GM20000 (cell line): ENCODE measurements at places on chromosomes 6 and 20.

DNA sequence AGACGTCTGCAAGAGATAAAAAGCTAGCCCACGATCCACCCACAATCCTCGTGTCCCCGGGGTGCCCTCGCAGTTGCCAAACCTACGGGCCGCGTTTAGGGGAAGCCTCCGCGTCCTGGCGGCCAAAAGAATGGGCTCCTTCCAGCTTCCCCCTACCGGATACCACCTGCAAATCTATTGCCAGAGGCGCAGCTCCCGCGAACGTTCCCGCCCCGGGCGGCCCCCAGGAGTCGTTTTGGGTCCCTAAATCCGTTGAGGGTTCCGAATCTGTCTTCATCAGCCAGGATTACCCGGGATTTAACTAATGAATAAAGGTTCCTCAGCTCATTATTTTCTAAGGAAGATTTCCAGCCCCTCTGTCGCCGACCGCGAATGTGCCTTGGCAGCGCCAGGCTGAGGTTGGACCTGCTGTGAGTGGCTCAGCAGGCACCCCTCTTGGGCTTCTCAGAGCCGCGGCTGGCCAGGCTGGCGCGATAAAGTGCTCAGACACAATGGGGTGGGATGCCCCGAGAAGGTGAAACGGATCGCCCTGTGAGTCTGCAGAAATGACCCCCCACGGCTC lies 2.8 kb upstream of the VSX1 start:
- DNase-seq, result no peak

DNA sequence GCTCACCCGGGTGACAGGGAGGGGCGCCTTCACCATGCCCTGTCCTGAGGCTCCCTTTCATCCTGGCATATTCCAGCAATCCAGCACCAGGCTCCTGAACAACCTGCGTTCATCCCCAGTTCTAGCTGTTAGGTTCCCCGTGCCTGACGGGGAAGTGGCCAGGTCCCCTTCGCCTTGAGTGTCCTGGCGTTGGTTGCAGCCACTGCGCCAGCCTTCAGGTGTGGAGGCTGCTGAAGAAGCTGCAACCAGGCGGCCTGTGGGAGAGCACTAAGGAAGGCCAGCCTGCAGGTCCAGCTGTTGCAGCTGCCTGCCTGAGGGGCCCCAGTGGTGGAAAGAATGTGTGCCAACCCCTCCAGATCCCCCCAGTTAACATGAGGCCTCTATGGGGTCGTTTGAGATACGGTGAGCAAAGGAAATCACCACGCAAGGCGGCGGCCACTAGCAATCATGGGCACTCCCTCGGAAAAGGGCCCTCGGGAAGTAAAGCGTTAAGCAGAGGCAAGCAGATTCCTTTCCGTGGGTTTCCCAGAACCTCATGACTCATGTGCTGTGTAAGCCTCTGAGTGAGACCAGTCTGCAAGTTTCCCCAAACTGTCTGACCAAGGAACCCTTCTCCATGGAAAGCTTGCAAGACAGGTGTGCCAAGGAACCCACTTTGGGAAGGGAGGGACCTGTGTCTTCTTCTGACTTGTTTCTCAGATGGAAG lies 320.8 kb downstream of the TAF4 start:
- no peak for DNase-seq

DNA sequence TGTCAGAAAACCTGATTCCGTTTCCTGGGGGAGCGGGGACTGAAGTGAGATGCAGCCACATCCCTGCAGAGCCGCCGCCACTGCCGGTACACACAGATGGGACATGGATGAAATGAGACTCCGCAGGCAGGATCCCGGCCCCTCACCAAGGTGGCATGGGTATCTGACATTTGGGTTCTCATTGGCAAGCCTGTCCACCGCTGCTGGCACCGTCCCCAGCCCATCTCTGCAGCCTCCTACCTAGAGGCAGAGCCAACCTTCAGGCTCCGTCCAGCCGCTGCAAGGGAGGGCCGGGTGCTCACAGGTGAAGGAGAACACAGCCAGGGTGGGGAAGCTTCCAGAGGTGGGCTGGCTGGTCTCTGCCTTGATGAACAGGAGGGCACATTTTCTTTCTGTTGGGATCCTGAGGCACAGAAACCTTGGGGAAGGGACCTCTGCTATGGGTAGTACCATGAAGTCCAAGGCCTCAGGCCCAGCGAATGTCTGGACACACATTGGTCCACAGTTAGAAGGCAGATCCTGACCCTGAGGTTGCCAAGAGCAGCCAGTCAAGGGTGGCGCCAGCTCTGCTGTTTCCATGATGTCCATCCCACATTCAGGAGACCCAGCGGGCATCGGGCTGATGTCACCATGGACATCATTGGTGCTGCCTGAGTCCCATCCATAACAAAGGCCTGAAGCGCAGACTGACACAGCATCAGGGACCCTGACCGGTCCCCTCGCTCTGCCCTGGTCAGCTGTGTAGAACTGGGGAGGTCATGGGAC lies 177.4 kb downstream of the TAF4 start:
- no peak for DNase-seq

DNA sequence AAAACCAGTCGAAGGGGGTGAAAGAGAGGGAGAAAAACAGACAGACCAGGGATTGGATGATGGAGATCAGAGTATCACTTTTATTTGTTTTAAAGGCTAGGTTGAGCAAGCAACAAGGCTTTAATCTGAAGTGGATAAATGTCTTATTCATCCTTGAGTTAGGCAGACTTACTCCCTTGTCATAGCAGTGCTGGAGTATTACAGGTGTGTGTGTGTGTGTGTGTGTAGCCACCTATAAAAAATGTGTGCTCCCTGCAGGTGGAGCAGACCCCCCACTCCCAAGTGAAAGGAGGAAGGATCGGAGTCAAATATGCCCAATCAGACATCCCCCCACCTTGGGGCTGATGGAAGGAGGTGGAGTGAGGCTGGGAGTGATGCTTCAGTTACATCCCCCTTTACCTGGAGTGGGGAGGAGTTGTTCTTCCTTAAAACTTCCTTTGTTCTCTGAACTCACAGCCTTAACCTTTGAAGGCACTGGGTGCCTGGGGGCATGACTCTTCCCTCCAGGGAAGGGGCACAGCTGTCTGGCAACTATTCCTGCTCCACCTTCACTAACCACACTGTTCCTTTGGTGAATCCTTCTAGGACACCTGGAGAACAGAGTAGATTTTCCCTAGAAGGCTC lies 27.3 kb downstream of the PTK7 start:
- DNase-seq, result no peak

DNA sequence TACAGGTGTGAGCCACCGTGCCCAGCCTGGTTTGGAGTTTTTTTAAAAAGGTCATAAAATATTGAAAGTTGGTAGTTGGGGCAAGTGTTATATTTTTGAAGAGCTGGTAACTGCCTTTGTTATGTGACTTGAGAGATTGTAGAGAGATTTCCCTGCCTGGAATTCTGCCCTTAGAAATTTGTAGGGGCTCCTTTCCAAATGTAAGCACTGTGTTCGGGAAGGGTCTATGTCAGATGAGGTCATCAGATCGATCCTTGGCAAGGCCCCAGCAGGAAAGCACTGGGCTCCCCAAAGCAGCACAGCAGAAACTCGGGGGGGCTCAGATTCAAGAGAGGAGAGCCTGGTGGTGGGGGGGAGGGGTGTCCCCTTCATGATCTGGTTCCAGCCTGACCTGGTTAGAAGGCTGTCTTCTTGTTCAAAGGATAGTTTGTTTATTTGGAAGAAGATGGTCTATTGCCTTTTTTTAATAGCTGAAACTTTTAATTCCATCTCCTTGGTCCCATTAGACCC lies 220.2 kb downstream of the UST start:
- no peak for DNase-seq

GRCh38 chr6:80094017-80094416 lies 12.5 kb upstream of the BCKDHB start:
- peak; percentile 33 for DNase-seq

DNA sequence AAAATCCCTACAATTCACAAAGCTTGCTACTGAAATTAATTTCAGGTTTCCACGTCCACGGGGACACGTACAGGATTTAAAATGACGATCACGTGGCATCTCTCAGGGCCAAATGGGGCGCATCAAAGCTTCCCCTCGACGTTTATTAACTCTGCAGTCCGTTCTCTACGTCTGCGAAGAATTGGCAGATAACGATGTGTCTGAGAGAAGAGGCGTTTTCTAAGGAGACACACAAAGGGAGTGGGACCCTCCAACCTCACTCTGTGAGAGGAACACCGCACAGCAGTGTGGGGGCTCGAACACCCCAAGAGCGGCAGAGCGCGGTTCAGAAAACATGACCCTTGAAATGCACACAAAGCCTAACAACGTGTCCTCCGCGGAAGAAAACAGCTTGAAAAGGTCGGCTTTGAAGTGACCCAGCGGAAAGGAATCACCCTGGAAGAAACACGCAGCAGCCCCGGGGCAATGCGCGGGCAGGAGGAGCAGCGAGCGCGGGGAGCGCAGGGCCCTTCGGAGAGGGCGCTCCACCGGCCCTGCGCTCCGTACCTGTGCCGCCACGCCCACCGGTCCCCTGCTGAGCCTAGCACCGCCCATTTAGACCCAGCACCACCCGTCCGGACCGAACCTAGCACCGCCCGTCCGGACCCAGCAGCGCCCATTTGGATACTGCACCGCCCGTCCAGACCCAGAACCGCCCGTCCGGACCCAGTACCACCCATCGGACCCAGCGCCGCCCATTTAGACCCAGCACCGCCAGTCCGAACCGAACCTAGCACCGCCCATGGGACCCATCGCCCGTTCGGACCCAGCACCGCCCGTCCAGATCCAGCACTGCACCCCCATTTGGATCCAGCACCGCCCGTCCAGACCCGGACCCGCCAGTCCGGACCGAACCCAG lies 1.1 kb upstream of the AFDN start:
- peak; percentile 49 for DNase-seq

- no peak for DNase-seq
Measured at GRCh38 chr20:37919389-37920040, 16.6 kb downstream of the VSTM2L start.

DNA sequence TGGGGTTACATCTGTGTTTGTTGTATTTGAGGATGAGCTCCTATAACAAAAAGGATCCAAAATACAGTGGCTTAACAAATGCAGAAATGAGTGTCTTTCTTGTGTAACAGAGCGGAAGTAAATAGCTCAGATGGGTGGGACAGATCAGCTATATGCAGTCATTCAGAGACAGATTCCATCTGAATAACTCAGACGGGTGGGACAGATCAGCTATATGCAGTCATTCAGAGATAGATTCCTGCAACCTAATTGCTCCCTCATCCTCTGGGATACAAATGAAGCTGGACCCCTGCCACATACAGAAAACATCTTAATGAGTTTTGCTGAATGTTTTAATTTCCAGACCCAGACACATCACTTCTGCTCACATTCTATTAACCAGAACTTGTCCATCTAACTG lies 332.3 kb downstream of the BCKDHB start:
- DNase-seq, result no peak

DNA sequence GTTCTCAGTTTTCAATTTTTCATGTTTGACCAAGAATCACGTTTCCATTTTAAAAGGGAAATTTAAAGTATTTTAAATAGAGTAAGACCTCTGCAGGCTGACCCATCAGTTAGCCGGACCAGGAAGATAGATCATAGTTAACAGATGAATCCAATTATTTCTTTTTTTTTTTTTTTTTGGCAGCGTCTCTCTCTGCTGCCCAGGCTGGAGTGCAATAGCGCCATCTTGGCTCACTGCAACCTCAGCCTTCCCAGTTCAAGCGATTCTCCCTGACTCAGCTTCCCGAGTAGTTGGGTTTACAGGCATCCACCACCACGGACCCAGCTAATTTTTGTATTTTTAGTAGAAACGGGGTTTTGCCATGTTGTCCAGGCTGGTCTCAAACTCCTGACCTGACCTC lies 256.7 kb upstream of the CNR1 start:
- no peak for DNase-seq

DNA sequence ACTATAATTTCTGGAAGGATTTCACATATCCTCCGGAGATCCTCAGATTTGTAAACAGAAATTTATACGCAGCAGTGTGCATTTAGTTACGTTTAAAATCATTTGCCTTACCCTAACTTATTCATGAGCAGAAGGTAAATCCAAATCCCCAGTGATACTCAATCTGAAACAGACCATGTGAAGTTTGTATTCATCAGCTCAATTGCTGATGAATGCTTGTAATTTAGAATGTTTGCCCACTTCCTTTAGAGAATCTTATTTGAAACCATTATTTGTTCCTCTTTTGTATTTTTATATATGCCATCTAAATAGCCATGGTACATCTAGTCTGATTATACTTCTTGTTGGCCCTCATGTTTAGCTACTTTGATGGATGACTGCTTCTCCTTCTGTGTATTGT lies 15.4 kb downstream of the TAAR1 start:
- DNase-seq, result no peak

DNA sequence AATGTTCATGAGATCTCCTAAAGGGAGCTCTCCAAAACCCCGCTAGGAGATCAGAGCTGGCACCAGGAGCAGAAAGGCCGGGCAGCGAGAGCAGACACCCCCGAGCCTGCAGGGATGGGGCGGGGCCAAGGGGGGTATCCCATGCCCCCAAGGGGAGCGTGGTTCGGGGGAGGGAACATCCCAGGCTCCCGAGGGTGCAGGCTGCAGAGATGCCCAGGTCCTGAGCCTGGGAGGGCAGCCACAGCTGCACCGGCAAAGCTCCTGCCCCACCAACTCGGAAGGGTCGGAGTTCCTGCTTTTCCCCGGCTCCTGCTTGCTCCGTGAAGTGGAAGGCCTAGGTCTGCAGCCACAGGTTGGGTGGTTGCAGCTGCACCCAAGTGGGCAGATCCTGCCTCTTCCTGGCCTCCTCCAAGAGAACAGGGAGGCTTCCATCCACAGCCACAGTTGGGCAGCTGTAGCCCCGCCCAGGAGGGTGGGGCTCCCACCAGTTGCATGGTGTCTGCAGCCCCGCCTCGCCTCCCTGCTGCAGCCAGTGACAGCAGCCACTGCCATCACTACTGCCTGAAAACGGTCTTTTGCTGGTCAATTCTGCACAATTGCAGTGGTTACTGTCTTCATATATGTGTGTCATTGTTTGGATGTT lies 13.4 kb upstream of the GMNN start:
- DNase-seq, result no peak

DNA sequence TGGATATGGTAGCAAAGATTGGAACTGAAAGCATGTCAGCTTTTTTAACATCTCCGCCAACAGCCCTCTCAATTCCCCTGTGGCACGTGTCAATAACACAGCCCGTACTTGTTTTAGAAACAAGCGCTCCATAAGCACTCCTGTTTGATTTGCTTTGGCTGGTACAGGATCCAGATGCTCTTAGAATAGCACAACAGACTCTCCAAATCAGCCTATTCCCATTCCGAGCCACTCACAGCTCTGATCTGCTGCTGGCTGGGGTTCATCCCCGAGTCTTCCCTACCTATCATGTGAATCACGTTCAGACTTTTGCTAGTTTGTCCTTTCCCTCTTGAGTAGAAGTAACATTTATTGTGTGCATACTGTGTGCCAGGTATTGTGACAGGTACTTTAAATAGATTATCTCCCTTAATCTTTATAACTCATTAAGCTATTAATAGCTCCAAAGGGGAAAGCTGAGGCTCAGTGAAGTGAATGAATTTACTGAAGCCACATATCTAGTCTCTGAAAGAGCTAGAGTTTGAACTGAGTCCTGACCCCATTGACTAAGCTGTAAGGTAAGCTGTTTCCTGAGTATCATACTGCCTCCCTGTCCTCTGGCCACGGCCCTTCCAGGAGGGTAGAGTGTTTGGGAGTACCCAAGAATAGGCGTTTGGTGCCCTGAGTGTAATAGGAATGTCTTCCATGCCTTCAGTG lies 46.7 kb downstream of the RALY start:
- no peak for DNase-seq

GRCh38 chr6:12058172-12058961 lies 46.3 kb downstream of the HIVEP1 start:
- DNase-seq, result no peak
